Psoas muscle (tissue), 8 donors: ENCODE measurements at places on chromosomes 11 and 22. TPM values are rescaled to one million over a fixed set of nuclear protein-coding genes. Genes with fewer than 3 reads are reported as not detected.
A peak's percentile ranks its signal among the peaks of the same experiment; 100 is the strongest.

- no peak for DNase-seq
Measured at GRCh38 chr11:59009661-59010060, 70.4 kb downstream of the GLYATL1 start.

- DNase-seq: no peak
Measured at GRCh38 chr22:26651815-26652214, 5.6 kb upstream of the MIAT start.

- no peak for DNase-seq
Measured at GRCh38 chr11:124052966-124053365, 11.8 kb upstream of the OR10G7 start.

DNA sequence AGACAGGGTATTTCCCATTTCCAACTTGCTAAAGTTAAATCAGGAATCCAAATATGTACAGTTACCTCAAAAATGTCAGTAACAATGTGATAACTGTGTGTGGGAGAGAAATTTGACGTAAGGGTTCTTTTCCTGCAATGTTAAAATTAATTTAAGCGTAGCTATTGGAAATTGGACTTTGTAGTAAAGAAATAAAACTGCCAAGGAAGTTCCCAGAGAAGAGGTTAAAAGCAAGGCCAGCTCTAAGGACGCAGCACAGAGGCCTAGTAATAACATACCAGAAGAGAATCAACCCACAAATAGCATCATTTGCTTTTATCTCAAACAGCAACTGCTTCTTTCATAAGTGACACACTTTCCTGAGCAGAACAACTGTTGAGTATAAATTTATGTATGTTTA lies 36.8 kb upstream of the GRIA4 start:
- DNase-seq: no peak

- DNase-seq: no peak
Measured at GRCh38 chr11:71327156-71328085, 75.0 kb upstream of the SHANK2 start.

GRCh38 chr22:46092011-46092410 lies 58.3 kb upstream of the PPARA start:
- peak; percentile 5 for DNase-seq

DNA sequence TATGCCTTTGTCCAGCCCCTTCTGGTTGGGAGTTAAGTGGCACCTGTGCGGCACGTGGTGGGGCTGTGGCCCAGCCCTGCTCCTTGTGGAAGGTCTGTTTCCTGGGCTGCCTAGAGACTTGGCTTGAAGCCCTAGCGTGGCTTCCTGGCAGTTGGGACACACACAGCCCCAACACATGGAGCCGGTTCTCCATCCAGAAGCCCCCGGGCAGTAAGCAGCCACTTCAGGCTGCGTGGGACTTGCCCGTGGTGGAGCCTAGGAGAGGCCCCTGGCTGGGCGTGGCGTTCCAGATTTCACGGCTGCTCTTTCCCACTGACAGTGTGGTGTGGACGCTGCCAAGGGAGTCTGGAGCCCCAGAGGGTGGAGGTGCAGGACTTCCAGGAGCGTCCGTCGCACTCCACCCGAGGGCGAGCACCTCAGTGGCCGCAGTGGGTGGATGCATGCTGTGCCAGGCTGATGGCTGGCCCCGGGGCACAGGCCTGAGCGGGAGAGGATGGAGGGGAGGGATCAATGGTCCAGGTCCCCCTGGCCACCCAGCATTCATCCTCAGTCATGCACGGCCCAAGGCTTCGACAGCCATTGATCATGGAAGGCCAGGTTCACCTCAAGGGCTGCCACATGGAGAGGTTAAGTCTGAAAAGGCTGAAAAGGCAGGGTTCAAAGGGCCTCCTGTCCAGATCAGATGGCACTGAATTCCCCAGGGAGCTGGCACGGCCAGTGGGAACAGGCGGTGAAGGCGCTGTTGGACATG lies 9.3 kb downstream of the CCND1 start:
- peak; percentile 5 for DNase-seq

DNA sequence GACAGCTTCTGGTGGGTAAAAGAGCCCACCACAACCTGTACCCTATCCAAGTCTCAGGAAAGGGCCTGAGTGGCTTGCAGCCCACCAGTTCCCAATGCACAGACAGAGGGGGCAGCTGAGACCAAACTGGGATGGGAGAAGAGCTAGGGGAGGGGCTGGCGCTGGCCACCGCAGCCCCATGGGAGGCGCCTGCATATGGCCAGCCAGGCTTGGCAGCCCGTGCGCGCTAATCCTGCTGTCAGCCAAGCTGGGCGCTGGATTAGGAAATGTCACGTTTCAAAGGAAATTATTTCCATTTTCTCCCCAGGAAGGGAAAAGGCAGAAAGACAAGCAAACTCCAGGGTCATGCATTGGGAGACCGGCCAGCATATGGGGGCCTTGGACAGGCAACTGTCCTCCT lies 236.8 kb downstream of the BUD13 start:
- no peak for DNase-seq

- no peak for DNase-seq
Measured at GRCh38 chr22:24118689-24119384, 62.5 kb upstream of the SUSD2 start.

- DNase-seq: no peak
Measured at GRCh38 chr11:78649361-78650215, 74.9 kb upstream of the NARS2 start.

GRCh38 chr11:79304599-79305212 lies 136.1 kb downstream of the TENM4 start:
- no peak for DNase-seq

GRCh38 chr11:92226331-92227229 lies 2.0 kb downstream of the FAT3 start:
- no peak for DNase-seq

- DNase-seq: peak; percentile 59
Measured at GRCh38 chr11:10305964-10306918, 1.4 kb downstream of the ADM start.

DNA sequence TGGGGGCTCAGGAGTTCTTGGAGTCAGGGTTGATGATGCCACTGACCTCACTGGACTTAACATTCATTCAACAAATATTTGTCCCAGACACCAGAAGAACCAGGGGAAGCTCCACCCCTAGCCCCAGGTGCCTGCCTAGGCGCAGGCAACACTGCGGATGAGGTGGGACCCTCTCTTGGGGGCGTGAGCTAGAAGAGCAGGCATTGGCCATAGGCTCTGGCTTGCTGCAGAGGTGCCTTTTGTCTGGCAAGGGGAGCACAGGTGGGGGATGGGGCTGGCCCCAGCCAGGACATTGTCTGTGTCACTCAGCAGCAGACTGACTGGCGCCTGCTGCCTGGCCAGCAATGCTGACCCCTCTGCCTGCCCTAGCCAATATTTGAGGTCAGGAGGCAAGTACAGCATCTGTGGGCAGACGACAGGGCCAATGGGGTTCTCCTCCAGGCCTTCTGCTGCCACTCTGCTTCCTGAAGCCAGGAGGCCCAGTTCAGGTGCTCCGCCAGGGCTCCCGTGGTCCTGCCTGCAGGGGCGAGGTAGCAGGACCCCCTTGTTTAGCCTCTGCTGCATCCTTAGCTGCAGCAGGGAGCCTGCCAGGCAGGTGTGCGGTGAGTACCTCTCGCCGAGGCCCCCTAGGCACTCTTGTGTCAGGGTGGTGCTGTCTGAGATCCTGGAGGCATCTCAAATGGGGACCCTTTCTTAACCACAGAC lies 4.0 kb downstream of the LINC01488 start:
- DNase-seq: peak; percentile 28

GRCh38 chr11:73117071-73117470 lies 25.0 kb downstream of the FCHSD2 start:
- DNase-seq: no peak

DNA sequence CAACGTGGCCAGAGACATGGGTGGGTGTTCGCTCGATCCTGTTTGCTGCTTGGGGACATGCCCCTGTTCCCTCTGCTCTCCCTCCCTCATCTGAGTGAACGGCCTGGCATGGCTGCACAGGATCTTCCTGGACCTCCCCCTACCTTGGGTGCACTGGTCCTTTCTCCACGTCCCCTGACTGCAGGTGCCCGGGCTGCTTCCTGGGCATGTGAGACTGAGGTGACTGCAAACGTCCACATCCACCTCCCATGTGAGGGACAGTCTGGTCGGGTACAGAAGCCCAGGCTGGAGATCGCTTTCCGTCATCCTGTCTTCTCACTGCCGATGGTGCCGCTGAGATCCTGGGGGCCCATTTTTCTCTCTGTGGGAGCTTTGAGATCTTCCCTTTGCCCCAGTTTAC lies 11.8 kb downstream of the SULT4A1 start:
- DNase-seq: no peak

DNA sequence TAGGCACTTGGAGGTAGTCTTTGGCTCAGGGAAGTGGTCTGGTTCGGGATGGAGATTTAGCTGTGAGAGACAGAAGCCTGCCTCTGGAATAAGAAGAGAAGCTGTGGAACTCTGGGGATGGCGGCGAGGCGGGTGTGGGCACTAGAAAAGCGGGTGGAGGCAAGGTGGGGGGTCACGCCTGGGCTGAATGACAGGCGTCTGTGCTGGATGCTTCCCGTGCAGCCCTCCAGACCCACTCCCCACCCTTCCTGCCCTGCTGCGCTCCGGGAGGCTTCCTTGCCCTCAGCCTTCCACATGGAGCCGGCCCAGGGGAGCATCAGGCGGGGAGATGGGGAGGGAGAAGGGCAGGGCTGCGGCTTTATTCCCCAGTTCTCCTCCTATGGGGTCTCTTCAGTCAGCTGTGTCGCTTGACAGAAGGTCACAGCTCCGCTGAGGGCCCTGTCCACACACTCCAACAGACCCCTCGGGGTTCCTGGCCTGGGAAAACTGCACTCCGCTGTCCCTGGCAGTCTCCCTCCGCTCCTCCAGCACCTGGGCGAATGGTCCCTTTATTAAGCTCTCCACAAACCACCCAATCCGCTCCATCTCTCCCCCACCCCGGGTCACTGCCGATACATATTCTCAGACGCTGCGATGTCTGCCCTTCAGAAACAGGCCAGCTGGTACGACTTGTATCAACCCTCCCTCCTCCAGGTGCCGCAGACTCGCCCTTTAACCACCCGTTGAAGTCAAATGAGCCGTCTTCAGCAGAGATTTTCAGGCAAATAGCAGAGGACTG lies 6.2 kb downstream of the DNAJB13 start:
- DNase-seq: no peak

Gene ADAMTS8
- total RNA-seq: 0.79 TPM

Gene PLET1
- total RNA-seq: not detected

Gene NPTXR
- total RNA-seq: 1.7 TPM

Gene TSGA10IP
- not detected for total RNA-seq

Gene TRIM48
- not detected for total RNA-seq

Gene TSSK2
- not detected for total RNA-seq

Gene POU2AF2
- total RNA-seq: 2.1 TPM
